ENCODE measurements at places on chromosomes 7 and 10.

DNA sequence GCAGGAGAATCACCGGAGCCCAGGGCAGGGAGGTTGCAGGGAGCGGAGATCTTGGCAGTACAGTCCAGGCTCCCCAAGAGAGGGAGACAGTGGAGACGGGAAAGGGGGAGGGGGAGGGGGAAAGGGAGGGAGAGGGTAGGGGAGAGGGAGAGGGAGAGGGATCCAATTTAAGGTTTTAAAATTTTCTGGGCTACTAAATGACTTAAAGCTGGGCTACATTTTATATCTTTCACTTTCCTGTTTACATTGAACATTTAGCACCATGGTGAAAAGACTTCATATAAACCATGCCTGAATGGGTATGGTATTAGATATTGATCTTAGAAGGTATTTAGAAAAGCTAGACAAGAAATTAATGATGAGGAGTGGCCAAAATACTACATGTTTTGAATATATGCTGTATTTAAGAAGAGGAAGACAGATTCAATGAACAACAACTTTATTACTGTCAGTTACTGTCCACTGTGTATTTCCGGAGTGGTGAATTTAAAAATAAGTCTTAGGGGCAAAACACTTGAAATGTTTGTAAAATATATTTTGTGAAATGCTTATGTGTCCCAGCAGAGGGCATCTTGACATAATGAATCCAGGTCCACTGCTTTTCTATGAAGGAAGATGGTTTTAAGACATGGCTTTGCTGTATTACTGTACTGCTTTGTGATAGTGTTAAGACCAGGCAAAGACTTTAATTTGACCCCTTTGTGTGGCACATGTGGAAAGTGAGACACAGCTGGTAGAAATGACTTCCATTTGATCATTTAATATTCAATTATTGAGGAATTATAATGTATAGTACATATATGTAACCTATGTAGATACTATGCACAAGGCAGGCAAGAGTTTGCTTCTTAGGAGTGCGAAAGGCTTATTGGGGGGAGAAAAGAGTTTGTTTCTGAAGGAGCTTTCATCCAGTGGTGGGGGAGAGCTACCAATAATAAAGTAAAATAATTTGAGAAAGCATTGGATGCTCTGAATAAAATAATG, 52.8 kb downstream of the NRF1 start:
- H3K36me3 ChIP-seq = peaks cover 41% of the 10 kb centered on the region
- H3K27me3 ChIP-seq = no peaks in the 10 kb centered on the region
- no peak overlapping the region for H3K27ac ChIP-seq

GRCh38 chr7:136061433-136061832, 84.3 kb upstream of the MTPN start:
- no peaks in the 10 kb centered on the region for H3K27me3 ChIP-seq
- H3K27ac ChIP-seq = no peak overlapping the region
- H3K4me1 ChIP-seq = peaks cover 5% of the 10 kb centered on the region
- no peak for DNase-seq

- no peak overlapping the region for H3K4me3 ChIP-seq
- peaks cover 28% of the 10 kb centered on the region for H3K36me3 ChIP-seq
- H3K27me3 ChIP-seq = no peaks in the 10 kb centered on the region
- no peaks in the 10 kb centered on the region for H3K4me1 ChIP-seq
- no peak for DNase-seq
Observed at GRCh38 chr10:32713560-32713959, 244.5 kb downstream of the ITGB1 start.

DNA sequence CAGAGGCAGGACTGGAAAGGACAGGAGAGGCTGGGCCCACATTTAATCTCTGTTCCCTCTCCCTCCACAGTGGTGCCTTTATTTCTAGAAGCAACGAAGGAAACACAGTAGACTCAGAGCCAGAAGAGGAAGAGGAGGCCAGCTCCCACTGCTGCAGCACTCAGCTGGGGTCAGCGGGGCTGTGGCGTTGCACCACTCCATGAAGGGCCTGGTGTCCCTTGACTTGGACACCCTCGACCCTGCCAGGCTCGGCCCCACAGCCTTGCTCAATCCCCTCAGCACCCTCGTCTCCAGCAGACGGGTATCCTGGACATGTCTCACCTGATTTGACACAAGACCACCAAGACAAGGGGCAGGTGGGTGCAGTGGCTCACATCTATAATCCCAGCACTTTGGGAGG, 38.8 kb downstream of the PRKAG2 start:
- no peaks in the 10 kb centered on the region for H3K36me3 ChIP-seq
- no peak overlapping the region for H3K4me3 ChIP-seq
- H3K4me1 ChIP-seq = peaks cover 12% of the 10 kb centered on the region
- no peaks in the 10 kb centered on the region for H3K27me3 ChIP-seq
- no peak for DNase-seq
- no peak overlapping the region for H3K27ac ChIP-seq

GRCh38 chr7:79341902-79342301, 111.6 kb downstream of the MAGI2 start:
- H3K36me3 ChIP-seq = no peaks in the 10 kb centered on the region
- H3K27me3 ChIP-seq = no peaks in the 10 kb centered on the region
- H3K27ac ChIP-seq = no peak overlapping the region

DNA sequence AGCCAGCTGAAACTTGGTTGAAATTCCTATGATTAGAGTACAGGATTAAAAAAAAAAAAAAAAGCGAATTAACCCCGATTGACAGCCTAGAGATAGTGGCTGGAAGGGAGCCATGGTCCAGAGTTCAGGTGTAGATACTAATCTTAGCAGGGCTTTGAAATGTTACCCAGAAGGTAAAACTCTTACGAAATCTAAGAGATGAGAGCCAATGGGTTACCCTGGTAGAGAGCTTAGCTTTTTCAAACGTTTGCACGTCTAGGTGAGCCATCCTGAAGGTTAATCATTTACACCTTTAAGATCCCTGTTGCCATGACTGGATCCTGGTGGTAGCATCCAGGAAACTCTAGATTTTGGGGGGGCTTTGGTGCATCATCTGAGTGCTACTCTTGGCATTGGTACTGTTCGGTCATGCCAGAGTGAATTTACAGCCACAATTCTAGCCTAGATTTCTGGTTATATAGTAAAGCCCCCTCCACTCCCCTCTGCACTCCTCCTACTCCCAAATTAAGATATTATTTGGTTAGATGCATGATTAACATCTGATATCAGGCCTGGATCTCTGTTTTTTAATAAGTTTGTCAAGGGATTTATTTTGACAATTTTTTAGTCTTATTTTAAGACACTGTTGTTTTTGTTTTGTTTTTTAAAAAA, 1.2 kb downstream of the AGFG2 start:
- H3K4me3 ChIP-seq = peak overlapping the region; percentile 100
- peaks cover 37% of the 10 kb centered on the region for H3K36me3 ChIP-seq
- no peaks in the 10 kb centered on the region for H3K27me3 ChIP-seq

DNA sequence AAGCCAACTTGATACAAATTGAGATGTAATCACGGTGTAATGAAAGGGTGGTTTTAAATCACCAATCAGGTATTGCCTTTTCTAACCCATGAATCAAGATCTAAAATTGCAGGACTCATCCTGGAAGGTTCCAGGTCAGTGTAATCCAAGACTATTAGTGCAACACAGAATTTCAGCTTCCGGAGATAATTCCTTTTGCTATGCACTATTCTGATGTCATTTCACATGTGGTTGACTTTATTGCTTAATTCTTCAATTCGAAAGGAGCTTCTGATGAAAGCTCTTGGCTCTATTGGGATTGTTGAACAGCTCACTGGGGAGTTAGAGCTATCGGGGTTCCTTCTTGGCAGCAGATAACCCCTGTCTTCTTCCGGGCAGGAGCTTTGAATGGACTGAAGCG, 147.4 kb upstream of the INSYN2A start:
- peaks cover 2% of the 10 kb centered on the region for H3K4me1 ChIP-seq
- H3K27ac ChIP-seq = no peak overlapping the region
- H3K36me3 ChIP-seq = no peaks in the 10 kb centered on the region

- no peak overlapping the region for H3K27ac ChIP-seq
- no peaks in the 10 kb centered on the region for H3K4me1 ChIP-seq
- H3K27me3 ChIP-seq = peaks cover 6% of the 10 kb centered on the region
- H3K4me3 ChIP-seq = no peak overlapping the region
- no peaks in the 10 kb centered on the region for H3K36me3 ChIP-seq
- no peak for DNase-seq
Observed at GRCh38 chr7:121752706-121753105, 120.3 kb upstream of the PTPRZ1 start.

DNA sequence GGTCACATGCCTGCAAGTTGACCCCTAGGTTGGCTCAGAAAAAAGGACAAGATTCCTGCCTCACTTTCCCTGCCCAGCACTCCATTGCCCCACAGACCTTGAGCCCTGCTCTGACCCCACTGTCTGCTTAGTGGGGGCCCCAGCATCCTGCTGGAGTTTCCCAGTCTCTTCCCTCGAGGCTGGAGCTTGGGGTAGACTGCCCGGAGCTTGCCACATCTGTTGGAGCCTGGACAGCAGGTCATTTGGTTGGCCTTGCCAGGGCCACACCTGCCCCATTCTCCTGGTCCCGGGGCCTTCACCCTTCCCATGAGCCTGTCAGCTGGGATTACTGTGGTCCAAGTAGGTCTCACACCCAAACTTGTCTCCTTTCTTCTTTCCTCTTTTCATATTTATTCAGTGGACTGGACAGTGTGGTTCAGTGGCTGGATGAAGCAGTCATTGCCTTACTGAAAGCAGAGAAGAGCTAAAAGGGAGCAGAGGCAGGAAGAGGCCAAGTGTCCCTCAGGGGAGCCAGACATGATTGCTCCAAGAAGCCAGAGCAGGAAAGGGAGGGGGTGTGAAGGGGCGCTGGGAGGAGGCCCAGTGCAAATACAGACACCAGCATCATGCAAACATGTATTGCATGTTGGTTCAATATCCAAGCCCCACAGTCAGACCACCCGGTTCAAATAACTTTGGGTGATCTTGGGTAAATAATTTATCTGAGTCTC, 56.2 kb upstream of the CACUL1 start:
- no peak overlapping the region for H3K4me3 ChIP-seq
- H3K27ac ChIP-seq = no peak overlapping the region
- H3K4me1 ChIP-seq = peaks cover 2% of the 10 kb centered on the region

DNA sequence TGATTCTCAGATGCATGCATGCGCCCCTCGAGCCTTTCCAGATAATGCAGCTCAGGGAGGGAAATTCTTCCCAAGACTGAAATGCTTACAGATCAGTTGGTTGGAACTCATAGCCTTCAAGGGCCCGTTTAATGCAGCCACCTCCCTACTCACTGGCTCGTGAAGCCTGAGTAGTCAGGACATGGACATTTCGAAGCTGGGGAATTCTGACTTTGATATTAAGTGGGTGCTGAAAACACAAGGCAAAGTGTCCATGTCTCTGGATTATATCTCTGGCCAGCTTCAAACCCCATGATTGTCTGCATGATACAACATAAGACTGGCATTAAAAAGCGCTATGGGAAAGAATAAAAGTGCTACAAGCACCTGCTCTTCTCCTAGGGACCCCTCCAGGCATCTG, 207.5 kb downstream of the HERPUD2 start:
- H3K4me1 ChIP-seq = no peaks in the 10 kb centered on the region
- H3K4me3 ChIP-seq = no peak overlapping the region
- H3K27me3 ChIP-seq = no peaks in the 10 kb centered on the region
- no peak for DNase-seq
- no peaks in the 10 kb centered on the region for H3K36me3 ChIP-seq
- no peak overlapping the region for H3K27ac ChIP-seq

DNA sequence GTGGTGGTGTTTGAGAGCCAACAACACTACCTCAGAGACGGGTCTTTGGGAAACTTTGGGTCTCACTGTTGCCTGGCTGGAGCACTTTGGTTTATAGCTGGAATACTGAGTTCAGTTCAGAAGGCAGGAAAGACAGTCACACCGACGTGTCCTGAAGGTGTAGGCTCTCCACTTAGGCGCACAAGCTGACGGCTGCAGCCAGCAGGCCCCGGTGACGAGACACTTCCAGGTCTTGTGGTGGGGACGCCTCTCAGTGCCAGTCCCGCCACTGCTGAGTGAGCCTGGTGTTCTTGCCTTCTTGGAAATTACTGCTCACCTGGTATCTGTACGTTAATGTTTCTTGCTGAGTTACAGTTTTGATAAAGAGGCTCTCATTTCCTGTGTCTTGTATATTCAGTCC, 74.0 kb downstream of the WDR37 start:
- peaks cover 18% of the 10 kb centered on the region for H3K36me3 ChIP-seq
- H3K27ac ChIP-seq = no peak overlapping the region
- peaks cover 9% of the 10 kb centered on the region for H3K4me1 ChIP-seq
- no peak for DNase-seq
- no peaks in the 10 kb centered on the region for H3K27me3 ChIP-seq

DNA sequence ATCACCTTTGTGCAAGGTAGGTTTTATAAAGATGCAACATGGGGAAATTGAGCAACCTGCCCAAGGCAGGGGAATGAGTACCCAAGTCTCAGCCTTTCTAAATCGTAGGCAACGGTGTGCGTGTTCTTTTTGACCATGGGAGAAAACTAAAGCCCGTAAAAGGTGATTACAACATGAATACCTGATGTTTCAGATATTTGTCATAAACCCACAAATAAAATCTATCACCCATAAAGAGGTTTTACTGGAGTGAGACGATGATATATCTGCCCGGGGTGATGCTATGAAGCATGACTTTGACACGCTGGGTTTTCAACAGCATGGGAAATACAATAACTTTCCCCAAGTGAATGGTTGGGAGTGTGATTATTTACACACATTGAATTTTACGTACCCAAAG, 406.3 kb upstream of the KLF6 start:
- no peak overlapping the region for H3K27ac ChIP-seq
- no peak overlapping the region for H3K4me3 ChIP-seq
- H3K4me1 ChIP-seq = peaks cover 3% of the 10 kb centered on the region

DNA sequence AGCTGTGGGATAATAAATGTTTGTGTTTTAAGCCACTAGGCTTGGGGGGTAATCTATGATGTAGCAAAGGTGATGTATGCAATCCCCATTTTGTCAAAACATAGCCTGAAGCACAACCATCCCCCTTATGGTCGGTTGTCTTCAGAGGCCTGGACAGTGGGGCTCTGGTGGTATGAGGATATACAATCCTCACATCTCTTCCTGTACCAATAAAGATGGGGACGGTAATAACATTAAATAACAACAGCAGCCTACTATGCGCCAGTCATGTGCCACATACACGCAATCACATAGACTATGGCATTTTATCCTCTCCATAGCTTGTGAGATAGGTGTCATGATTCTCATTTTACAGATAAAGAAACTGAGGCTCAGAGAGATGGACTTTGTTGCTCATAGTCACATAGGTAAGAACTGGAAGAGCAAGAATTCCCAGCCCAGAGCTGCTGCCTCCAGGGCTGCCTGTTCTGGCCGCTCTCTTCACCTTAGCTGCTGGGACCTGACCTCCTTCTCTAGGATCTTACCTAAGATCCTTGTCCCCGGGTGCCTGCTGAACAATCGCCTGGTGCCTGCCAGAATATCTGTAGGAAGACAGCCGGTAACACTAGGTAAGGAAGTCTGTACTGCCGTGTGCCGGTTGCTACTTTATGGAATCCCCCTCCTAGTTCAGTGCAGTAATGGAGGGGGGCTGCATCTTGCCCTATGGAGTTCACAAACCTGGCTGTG, 108.6 kb downstream of the ARHGAP22 start:
- H3K4me3 ChIP-seq = no peak overlapping the region
- H3K4me1 ChIP-seq = peaks cover 15% of the 10 kb centered on the region
- H3K27ac ChIP-seq = no peak overlapping the region
- H3K27me3 ChIP-seq = peaks cover 16% of the 10 kb centered on the region
- no peak for DNase-seq
- no peaks in the 10 kb centered on the region for H3K36me3 ChIP-seq

Data from activated naive CD8-positive, alpha-beta T cell treated with anti-CD3 and anti-CD28 coated beads for 36 hours (primary cell).